Brain (organoid and tissue), 16 donors: ENCODE measurements at places on chromosomes 1 and 21.
A peak's percentile ranks its signal among the peaks of the same experiment; 100 is the strongest.

- DNase-seq: no peak
Measured at GRCh38 chr21:45823100-45823681, 158.4 kb upstream of the COL6A1 start.

DNA sequence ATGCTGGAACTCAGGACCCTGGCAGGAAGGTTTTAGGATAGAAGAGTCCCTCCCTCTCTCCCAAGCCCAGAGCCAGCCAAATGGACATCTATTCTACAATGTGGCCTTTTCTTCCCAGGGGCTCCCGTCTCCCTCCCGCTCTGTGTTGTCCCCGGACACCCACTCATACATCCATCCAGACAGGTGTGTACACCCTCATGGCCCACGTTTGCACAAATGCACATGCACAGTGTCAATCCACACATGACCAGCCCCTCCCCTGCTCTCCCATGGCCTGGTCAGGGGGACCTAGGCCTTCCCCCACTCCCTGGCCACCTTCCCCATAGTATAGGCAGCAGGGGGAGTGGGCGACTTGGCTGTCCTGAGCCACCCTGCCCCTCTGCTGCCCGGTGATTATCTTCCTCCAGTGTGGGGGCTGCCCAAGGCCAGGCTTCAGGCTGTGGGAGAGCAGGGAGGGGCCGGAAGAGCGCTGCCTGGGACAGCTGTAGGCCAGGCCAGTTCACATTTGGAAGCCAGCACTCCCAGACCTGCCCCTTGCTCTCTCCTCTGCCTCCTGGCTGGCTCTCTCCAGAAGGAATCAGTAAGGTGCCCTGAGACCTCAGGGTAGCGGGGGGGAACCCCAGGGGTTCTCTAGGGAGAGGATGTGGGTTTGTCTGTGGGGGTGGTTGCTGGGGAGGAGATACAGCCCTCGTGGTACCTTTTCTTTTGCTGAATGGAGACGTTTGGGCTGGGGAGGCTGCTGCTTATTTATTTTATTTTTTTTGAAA, 4.1 kb upstream of the PTPN7 start:
- no peak for DNase-seq

- DNase-seq: no peak
Measured at GRCh38 chr1:35223084-35223630, 30.2 kb upstream of the SFPQ start.

GRCh38 chr1:78658901-78659300, 9.3 kb downstream of the IFI44 start:
- no peak for DNase-seq

DNA sequence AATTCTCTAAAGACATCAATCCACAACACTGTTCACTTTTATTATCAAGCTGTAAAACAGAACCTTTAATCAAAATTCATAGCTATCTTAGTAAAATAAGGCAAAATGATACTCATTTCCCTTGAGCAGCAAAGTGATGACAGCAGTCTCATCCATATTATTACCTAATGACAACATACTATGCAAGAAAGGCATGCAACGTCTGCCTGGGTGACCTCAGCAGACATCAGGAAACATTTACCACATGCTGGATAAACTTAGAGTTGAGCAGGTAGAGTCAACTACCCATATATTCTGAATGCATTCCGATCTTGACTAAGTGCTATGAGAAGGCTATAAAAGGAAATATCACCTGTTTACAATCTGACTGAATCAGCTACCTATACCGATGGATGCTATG, 145.1 kb downstream of the SIPA1L2 start:
- no peak for DNase-seq

- peak; percentile 17 for DNase-seq
Measured at GRCh38 chr21:35927262-35927661, 133.1 kb downstream of the SETD4 start.

DNA sequence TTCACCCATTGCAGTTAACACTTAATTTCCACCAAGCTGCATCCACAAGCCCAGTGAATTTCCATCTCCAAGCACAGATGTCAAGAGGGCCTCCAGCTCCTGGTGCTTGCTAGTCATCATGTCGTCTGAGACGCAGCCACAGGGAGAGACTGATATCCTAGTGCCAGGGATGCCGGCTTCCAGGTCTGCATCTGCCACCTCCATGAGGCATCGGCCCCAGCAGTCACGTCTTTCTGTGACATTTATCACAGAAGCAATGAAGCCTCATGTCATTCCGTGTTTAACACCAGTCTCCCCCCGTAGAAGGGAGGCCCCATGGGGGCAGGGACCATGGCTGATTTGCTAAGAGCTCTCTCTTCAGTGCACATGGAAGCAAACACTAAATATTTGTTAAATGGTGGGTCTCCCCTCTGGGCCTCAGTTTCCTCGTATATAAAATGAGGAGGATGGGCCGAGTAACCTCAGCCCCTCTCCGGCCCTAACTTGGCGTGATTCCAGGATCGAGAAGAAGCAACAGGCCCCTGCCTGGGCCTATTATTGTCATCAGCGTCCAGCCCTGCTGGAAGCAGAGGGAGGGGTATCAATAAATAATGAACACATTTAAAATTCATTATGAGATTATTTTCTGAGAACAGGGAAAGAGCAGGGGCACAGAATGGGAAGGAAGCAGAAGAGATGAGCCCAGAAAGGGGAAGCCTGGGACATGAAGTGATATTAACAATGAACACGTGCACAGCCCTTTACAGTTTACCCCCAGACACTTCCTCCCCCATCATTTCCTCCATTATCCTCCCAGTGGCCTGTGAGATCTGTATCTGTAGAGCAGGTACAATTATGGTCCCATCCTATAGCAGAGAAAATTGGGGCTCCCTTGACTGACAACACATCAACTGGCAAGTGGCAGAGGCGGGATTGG, 837 bp upstream of the C1QB start:
- DNase-seq: peak; percentile 46

DNA sequence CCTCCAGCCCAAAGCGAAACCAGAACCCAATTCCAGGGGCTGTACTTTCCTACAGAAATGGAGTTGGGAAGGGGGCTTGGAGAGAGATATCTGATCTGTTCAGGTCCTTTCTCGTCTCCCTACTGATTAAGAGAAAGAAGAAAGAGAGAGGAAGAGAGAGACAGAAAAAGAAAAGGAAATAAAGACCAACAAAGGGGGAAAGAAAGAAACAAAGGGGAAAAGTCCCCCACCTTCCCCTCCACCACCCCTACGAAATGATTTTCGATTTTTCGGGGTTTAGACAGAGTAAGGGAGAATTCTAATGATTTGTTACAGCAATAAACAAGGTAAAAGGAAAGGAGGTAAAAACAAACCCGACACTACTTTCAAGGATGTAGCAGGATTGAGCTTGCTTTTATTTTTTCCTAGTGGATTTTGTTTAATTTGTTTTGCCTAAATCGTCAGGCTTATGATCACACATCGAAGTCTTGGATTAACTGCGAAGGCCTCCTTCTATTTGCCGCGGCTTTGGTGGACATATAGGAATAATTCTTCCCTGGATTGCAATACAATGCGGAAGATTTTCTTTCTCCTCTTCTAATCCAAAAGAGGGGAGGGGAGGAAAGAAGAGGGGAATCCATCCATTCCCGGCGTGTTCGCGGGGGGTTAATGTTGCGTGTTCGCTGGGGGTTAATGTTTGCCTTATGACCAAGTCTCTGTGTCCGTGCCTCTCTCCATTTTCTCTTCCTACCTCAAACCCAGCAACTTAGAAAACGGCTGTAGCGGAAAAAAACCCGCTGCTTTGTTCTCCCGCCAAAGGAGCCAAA, 1.9 kb downstream of the TAL1 start:
- peak; percentile 64 for DNase-seq

DNA sequence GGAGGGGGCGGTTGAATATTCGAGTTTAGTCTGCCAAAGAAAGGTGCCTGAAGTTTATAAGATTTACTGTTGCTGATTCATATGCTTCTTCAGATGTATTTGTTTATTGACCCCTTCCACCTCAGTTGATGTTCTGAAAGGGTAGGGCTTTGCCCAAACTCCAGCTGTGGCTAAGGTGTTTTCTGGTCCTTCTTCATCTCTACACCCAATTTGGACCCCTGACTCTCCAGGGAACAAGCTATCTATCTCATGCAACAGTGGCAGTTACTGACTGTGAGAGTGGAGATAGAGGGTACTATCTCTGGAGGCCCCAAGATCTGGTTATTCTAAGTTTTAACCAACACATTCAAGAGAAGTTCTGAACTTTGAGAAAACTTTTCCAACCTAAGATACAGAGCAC, 12.6 kb upstream of the ALG14 start:
- no peak for DNase-seq

- no peak for DNase-seq
Measured at GRCh38 chr1:90850181-90850897, 133.2 kb upstream of the BARHL2 start.

GRCh38 chr1:212283741-212284140, 1.5 kb upstream of the PPP2R5A start:
- no peak for DNase-seq

- DNase-seq: no peak
Measured at GRCh38 chr1:27007909-27008582, 4.6 kb downstream of the TENT5B start.

- no peak for DNase-seq
Measured at GRCh38 chr1:178273707-178274410, 180.0 kb downstream of the RASAL2 start.

DNA sequence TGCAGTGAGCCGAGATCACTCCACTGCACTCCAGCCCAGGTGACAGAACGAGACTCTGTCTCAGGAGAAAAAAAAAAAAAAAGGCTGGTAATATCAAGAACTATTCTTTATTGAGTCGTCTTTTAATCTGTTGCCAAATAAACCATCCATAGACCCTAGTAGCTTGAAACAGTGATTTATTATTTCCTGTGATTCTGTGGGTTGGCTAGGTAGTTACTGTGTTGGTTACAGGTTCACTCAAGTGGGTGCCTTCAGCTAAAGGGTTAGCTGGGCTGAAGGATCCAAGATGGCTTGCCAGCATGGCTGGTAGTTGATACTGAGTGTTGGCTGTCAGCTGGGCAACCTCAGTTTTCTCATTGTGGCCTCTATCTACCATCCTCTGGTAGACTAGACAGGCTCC, 9.2 kb downstream of the TLCD4 start:
- no peak for DNase-seq

GRCh38 chr1:234530672-234531071, 51.7 kb upstream of the TARBP1 start:
- no peak for DNase-seq

DNA sequence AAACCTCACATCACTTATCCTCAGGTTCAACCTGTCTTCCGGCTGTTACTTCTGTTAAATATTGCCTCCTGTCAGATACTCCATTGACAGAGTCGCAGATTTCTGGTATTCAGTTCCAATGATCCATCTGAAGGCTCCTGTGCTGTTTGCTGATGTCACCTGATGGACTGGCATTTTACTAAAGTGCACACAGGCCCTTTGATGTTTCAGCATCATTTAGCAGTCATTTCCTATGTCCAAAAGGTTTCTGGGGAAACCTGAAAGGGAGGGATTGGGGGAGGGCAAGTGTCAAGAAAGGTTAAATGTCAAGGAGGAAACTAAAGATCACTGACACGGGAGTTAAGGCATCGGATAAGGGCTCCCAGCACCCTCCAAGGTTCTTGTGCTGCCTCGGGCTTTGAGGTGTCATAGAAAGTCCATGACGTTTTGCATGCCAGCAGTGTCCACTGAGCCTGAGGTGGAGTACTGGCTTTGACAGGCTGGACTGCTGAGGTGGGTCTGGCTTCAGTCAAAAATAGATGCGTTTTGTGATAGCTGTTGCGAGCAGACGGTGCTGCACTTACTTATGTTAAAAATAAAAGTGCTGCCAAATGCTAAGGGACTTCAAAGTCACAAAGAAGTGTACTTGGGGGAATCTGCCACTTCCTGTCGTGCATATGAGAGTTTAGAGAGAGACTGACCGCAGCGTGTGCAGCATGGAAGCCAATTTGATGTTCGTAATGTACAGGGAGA, 30.8 kb downstream of the XCL2 start:
- no peak for DNase-seq

DNA sequence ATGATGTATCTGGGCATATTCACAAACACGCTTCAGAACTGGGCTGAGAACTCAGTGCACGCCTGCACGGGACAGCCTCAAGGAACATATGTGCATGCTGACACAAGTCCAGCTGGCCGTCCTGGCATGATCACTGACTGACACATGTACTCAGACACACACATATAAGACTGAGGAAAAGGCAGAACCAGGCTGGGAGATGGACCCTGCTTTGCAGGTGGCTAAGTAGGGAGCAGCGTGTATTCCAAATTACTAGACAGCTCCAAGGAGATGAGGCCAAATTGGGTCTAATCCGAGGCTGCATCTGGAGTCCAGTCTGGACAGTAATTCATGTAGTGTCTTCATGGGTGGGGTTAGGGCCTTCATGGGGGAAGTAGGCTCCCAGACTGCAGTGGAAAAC, 41.4 kb upstream of the GJB5 start:
- no peak for DNase-seq

GRCh38 chr1:155856257-155856974, 598 bp downstream of the GON4L start:
- no peak for DNase-seq

DNA sequence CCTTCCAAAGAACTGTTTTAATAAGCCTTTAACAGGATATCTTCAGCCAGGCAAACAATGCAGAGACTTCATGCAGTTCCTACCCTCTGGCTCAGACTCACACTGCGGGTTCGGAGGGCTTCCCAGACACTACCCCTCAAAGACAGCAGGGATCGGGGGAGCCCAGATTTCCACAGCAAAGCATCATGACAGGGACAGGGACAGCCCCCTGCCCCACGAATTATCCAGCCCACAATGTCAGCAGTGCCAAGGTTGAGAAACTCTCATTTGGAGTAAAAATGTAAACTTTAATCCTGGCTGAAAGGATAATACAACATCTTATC, 20.1 kb downstream of the NPHP4 start:
- no peak for DNase-seq

GRCh38 chr1:1058921-1059493, 15.1 kb downstream of the RNF223 start:
- DNase-seq: no peak

DNA sequence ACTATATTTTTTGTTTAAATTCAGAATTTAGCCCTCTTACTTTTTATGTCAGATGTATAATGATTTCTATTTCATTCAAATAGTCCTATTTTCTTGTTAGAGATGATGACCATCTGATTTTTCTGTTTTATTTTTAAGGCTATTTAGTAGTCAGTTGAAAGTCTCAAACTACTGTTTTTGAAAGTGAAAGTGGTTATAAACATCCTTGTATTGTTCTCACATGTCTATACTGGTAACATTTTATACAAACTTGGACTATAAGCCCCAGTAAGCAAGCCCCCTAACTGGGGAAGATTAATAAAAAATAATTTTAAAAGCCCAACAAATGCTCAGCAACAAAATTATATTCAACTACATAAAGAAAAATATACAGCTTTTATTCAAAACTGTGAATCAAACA, 271.3 kb upstream of the RGS18 start:
- DNase-seq: no peak

DNA sequence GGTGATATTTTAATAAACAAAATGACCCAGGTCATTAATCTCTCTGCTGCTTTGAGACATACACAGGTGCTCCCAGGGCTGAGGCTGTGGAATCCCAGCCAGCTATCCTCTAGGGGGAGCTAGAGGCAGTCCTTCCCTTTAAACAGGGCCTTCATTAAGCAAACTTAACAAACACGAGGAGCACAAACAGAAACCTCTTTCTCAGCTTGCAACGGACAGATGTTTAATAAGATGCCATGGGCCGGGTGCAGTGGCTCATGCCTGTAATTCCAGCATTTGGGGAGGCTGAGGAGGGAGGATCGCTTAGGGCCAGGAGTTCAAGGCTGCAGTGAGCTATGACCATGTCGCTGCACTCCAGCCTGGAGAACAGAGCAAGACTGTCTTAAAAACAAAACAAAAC, 106.7 kb downstream of the HIVEP3 start:
- DNase-seq: peak; percentile 63
